ENCODE measurements at places on chromosomes 16 and 17. TPM values are rescaled to one million over a fixed set of nuclear protein-coding genes. Genes with fewer than 3 reads are reported as not detected.
A peak's percentile ranks its signal among the peaks of the same experiment; 100 is the strongest.

GRCh38 chr17:81348097-81349055, 46.9 kb upstream of the BAHCC1 start:
- DNase-seq, result no peak

DNA sequence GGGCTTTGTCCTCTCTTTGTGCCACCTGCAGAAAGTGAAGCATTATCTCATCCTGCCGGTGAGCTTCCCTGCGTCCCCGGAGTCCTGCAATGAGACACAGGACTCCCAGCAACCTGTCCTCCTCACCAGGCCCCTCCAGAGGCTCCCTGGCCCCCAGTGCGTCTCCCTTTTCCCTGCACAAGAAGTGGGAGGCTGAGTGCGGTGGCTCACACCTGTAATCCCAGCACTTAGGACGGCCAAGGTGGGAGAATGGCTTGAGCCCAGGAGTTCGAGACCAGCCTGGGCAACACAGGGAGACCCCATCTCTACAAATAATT, 8.4 kb downstream of the GRB7 start:
- no peak for DNase-seq

DNA sequence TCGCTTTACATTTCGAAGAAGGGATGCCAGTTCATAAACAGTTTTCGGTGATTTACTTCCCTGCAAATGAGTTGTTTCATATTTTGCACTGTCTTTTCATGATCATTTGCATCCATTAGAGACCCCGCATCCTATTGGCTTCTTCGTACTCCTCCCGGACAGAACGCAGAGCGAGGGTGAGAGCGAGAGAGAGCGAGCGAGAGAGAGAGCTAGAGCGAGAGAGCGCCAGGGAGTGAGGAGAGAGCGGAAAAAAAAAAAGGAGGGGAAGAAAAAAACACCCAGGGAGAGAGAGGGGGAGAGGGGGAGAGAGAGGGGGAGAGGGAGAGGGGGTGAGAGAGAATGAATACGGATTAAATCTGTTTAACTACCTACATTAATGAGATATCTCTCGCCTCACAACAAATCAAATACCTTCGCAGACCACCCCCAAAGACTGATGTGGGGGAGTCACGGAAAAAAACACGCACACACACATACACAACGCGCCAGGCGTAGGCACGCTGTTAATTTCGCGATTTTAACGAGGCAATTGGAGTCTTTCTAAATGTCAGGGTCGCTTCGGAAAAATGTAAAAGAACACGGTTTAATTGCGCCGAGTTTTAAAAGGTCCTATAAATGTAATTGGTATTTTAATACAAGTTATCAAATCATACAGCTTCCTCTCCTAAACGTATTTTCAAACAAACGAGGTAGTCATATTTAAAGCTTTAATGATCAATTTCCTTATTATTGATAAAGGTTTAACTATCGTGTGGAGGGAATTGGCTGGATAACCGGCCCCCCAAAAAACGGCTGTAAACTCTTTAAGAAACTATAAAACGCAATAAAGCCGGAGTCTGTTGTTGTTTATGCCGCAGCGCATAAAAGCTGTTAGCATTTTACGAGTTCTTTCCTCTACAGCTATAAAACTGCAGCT, at the start of gene HOXB8:
Gene HOXB8, minus strand, starts transcription at position 246 of the 916 bp plus-strand sequence. CDS start 588 bp downstream, outside the sequence.
- DNase-seq, result no peak

DNA sequence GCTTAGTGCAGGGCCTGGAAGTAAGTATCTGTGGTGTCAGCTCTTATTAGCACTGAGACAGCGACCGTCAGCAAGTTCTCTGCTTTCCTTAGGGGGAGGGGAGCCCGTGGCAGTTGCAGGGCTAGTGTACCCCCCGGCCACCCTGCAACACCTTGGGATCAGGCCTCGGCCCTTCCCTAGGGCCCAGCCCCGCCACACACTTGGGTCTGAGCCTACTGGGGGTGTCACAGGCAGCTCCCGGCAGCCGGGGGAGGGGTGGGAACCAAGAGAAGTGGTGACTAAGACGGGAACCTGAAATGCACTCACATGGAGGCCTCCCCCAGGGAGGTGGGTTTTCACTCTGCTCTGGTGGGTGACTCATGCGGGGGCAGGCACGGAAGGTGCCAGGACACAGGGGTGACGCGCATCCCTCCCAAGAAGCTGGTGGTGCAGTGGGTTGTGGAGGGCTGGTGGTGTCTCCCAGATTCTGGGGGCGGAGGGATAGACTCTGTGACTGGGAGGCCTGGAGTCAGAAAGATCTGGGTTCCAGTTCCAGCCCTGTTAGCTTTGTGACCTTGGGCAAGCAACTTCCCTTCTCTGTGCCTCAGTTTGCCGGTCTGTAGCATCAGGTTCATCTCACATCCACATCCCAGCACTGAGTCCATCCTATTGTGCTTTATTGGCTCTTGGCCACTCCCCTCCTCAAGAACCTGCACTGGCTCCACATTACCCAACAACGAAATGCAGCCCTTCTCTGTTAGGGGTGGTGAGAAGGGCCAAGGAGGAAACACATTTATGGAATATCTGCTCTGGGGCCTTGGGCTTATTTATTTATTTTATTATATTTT, 44.5 kb downstream of the LAT start:
- peak; percentile 77 for DNase-seq

DNA sequence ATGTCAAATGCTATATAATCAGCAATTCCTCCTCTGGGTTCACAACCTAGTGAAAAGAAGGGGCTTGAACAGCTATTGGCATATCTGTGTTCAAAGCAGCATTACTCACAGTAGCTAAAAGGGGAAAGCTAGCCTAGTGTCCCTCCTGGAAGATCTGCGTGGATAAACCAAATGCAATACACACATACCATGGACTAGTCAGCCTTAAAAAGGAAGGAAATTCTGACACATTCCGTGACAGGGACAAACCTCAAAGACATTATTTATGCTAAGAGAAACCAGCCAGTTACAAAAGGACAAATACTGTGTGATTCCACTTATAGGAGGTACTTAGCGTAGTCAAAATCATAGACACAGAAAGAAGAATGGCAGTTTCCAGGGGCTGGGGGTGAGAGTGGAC, 90.1 kb downstream of the XYLT1 start:
- DNase-seq, result no peak

DNA sequence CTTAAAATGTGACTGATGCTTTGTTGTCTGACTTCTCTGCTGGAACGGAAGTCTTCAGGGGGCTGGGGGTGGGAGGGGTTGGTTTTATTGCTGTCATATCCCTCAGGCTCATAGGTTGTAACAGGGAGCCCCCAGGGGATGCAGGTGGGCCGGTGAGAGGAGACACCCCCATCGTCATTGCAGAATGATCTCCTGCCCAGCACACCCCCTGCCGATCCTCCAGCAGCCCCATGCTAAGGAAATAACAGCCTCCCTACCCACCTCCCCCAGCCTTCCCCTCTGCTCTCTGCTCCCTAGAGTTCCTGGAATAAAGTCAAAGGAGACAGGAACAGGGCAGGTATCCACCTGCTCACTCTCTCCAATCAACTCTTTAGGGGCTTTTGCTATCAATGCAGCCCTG, 270.1 kb upstream of the TNRC6C start:
- DNase-seq, result no peak

DNA sequence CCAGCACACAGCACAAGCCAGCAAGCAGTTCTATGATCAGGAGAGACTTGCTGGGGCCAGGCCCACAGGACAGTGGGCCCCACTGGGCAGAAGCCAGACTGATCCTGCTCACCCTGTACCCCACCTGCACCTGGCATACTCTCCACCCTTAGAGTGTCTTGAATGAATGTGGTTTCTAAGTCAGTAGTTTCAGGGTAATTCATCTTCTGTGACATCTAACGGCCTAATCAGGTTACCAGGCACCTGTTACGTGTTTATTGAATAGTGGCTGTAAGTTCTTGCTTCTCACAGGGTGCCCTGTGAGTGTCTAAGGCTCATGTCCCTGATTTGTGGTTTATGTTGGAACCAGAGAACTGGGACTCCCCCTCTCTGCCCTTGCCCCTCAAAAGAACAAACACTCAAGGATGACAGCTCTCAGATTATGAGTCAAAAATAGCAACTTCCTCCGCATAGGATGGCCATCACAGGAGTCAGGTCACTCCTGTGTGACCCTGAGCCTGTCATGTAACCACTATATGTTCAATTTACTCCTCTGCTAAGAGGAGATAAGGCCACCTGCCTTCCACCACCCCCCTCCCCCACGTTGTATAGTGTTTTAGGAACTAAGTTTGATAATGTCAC, 7.0 kb upstream of the OR2C1 start:
- no peak for DNase-seq

GRCh38 chr17:67210915-67211314, 34.1 kb downstream of the HELZ start:
- no peak for DNase-seq

DNA sequence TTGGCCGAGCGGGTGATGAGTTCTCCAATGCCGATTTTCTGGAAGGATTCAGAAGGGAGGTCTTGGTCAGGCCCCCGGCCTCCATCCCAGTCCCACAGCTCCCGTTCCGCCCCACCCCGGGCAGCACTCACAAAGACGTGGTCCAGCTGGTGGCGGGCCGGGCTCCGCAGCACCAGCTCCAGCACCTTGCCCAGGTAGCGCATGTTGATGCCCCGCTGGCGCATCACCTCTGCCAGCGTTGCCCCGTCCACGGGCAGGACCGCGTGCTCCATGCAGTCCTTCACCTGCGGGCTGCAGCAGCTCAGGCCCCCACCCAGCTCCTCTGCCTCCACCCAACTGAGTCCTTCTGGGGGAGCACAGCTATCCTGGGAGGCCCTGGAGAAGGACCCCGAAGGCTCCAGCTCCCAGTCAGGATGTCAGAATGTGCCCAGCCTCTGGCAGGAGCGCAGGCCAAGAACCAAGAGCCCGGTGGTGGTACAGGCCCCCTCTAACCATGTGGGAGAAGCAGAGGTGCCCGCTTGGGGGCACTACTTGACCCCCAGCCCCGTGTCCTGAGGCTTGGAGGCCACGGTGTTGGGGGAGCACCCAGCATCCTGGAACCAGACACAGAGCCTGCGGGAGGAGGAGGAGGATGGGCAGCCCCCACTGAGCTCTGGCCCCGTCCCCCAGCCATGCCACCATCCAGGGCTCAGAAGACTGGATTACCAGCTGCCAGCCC, 16.2 kb downstream of the CLUH start:
- DNase-seq, result no peak

- no peak for DNase-seq
Observed at GRCh38 chr17:40515491-40516041, 14.1 kb upstream of the TNS4 start.

- peak; percentile 9 for DNase-seq
Observed at GRCh38 chr16:50640391-50640790, 40.7 kb downstream of the SNX20 start.

GRCh38 chr16:11896486-11897176, 19.1 kb downstream of the GSPT1 start:
- no peak for DNase-seq

- DNase-seq, result no peak
Observed at GRCh38 chr17:29504711-29505110, 62.1 kb downstream of the ABHD15 start.

GRCh38 chr16:69711115-69711740, 15.1 kb downstream of the NQO1 start:
- no peak for DNase-seq

DNA sequence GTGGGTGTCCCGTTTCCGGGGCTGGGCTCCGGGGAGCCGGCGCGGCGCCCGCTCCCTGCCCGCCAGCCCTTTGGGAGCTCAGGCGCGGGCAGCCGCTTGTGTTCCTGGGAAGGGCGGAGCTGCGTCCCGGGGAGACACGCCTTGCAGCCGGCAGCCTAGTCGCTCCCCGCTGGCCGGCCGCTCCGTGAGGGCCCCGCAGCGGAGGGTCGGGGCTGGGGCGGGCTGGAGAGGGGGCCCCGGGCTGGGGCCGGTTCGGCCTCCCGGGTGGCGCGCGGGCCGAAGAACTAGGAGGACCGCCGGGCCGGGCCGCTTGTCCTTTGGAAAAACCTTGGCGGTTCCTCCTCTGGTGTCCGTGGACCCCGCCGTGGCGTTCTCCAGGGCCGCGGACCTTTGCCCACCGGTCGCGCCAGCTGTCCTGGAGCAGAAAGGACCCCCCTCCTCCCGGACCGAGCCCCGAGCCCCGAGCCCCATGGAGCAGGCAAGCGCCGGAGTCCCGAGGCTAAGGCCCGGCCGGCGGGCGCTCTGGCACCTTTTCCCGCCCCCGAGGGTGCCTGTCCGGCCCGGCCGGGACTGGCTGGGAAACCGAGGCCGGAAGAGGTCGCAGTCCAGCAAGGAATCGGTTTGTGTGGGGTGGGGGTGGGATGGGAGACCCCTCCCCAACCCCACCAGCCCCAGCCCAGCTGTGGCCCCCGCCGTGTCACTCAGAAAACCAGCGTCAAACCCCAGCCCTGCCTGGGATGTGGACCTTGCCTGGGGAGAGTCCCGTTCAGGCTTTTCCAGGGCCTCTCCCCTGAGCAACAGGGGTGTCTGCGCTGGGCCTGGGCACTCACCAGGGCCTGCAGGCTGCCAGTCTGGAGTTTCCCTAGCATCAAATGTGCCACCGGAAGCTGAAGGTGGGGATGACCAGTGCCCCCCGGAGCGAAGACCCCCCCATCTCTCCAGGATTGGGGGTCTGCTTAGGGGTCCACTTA, 6.8 kb upstream of the TBC1D3B start:
- DNase-seq, result peak; percentile 56

- no peak for DNase-seq
Observed at GRCh38 chr17:17406225-17406624, 70.6 kb upstream of the MED9 start.

DNA sequence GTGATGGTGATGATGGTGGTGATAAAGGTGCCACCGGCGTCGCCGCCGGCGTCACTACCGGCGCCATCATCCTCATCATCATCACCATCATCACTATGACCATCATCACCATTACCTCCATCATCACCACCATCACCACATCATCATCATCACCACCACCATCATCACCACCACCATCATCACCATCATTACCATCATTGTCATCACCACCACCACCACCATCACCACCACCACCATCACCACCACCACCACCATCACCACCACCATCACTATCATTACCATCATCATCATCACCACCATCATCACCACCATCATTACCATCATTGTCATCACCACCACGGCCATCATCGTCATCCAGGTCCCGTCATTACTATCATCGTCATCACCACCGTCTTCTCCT, 179.7 kb downstream of the NPIPB11 start:
- no peak for DNase-seq

- no peak for DNase-seq
Observed at GRCh38 chr16:794091-794822, 5.8 kb downstream of the CHTF18 start.

GRCh38 chr16:31785126-31785525, 88.5 kb upstream of the ZNF267 start:
- no peak for DNase-seq

DNA sequence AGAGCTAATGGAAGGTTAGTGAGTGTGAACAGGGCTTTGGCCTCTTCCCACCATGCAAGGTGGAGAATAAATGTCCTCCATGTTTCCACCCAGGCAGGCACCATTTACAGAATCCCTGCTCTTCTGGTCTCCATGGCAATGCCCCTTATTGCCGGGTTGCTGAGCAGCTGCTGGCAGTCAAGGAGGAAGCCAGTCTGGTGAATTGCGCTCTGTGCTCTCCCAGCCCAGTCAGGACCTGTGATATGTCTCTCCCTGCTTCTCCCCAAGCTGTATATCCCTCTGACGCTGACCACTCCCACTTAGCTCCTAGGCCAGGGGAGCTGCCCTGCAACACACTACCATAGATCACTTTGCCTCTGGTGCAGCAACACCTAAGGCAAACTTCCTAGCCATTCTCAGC, 402.1 kb upstream of the ERCC4 start:
- no peak for DNase-seq

SDR42E1 gene
- not detected for total RNA-seq

KLHL10 gene
- total RNA-seq, result not detected

NPIPB6 gene
- total RNA-seq, result not detected

BICDL2 gene
- total RNA-seq, result not detected

LRRC46 gene
- total RNA-seq, result not detected

C16orf89 gene
- total RNA-seq, result not detected

KRT16 gene
- not detected for total RNA-seq

SMIM36 gene
- total RNA-seq, result not detected

LHX1 gene
- total RNA-seq, result 4.0 TPM

Measured in Caki2 (cell line).